PC-3 (cell line): ENCODE measurements at places on chromosomes 3 and 15.

DNA sequence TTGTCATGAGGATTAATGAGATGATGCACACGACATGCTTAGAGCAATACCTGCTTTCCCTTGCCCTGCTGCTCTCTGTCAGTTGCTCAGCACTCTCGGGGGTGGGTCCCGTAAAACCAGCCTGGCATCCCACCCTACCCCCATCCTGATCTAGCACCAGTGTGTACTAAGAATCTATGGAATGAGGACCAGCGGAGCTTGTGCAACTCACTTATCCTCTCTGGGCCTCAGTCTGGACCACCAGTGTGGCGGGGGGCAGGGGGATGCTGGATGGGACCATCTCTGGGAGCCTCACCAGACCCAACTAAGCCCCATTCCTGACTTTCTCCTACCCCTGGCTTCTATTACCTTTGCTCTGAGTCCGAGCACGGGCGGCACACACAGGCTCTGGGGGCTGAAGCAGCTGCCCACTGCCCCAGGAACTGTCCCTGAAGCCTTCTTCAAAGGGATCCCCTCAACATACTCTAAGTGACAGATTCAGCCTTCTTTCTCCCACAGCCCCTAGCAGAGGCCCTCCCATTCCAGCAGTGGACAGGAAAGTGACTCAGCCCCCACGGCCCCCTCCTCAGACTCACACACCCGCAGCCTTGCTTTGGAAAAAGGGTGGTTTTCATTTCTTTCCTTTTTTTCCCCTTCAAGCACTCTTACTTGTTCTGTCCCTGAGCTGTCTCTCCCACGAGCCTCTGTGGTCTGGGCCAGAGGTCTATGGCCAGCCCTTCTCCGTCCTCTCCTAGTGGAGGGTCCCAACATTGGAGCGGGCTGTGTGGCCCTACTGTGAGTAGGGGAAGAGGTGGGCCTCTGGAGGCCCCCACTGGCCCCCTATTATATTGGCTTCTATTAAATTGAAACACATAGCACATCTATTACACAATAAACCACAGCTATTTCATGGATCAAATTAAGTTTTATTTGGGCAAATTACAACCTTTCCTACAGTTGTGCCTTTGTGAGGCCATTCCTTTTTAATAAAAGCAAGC, 100.3 kb downstream of the SMAD6 start:
- peak; percentile 25 for DNase-seq

- DNase-seq: peak; percentile 77
Observed at GRCh38 chr3:197186887-197187588, 111.4 kb downstream of the DLG1 start.

GRCh38 chr3:134345202-134345601, 29.0 kb downstream of the AMOTL2 start:
- no peak for DNase-seq

DNA sequence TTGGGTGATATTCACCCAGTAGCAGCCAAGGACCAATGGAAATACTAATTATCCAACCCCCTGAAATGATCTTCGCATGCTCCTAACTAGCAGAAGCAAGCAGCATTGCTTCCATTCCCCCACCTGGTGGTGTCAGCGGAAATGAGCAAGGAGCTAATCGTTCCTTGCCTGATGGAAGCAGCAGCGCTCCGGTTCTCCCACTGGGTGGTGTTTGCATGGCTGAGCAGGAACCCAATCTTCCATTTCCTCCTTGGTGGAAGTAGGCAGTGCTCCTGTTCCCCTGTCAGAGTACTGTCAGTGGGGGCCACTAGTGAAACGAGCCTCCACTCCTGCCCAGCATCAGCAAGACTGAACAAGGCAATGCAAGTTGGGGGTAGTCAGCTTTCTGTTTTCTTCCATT, 311.5 kb downstream of the CACNA2D3 start:
- DNase-seq: peak; percentile 30

GRCh38 chr3:133853063-133853924, 42.4 kb downstream of the RAB6B start:
- no peak for DNase-seq

DNA sequence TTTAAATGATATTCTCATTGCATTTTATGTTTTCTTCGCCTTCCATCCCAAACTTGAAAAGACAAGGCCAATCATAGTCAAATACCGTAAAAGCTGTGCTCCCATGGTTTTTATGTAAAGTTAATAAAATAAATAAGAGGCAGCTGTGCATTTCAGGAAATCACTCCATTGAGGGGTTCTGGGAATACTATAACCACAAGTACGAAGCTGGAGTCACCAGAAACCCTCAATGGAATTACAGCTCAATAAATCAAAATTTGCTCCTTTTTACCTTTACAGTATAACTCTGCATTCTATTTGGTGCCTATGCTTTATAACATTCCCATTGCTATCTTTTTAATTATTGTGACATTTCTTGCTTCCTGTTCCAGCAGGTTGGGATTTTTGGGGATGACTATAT, 77.2 kb downstream of the C3orf38 start:
- no peak for DNase-seq
